Activated T-cell treated with anti-CD3 and anti-CD28 coated beads for 48 hours (primary cell): ENCODE measurements at places on chromosomes 2 and 18.

DNA sequence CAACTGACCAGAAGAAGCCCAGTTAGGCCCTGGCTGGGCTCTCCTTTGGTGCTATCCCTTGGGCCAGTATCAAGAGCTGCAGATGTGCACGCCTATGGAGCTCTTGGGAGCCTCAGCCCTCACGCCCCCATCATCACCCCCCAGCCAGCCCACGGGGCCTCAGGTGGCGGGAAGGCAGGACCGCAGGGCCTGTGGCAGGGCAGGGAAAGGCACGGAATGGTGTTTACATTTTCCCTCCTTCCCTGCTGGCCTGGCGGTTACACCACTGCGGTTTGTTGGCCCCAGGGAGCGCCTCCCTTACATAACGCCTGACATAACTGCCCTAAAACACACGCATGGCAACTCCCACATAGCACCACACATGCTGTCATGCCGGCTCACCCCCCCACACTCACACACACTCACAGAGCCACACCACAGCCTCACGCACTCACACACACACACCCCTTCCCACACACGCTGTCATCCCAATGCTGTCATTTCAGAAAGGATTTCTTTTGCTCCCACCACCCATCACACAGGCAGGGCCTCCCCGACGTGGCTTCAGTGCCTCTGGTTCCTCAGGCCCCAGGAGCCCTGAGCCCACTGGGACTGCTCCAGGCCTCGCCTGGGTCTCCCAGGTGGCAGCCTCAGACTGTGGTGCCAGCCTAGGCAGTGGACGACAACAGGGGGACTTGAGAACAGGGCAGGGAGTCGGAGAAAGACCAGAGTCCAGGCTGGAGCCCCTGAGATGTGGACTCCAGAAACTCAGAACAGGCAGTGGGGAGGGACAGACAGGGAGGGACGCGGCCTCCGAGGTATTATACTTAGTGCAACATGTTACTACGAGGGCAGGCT is 15.7 kb downstream of the ZFP36L2 start:
- no peak for DNase-seq

DNA sequence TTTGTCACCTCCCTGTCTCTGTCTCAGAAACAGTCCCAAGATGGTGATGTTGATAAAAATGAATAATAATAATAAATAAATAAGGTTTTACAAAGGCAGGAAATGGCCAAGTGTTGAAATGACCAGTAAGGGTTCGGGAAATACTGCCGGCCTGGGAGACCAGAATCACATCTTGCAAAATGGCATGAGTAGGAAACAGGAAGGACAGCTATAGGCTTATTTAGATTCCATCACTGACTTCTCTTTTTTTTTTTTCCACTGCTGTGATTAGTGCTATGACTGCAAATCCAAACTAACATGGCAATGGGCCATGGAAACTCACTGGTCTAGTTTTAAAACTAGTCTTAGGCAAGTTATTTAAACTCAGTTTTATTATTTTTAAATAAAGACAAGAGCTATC is 60.6 kb downstream of the SCN1A start:
- DNase-seq = no peak

DNA sequence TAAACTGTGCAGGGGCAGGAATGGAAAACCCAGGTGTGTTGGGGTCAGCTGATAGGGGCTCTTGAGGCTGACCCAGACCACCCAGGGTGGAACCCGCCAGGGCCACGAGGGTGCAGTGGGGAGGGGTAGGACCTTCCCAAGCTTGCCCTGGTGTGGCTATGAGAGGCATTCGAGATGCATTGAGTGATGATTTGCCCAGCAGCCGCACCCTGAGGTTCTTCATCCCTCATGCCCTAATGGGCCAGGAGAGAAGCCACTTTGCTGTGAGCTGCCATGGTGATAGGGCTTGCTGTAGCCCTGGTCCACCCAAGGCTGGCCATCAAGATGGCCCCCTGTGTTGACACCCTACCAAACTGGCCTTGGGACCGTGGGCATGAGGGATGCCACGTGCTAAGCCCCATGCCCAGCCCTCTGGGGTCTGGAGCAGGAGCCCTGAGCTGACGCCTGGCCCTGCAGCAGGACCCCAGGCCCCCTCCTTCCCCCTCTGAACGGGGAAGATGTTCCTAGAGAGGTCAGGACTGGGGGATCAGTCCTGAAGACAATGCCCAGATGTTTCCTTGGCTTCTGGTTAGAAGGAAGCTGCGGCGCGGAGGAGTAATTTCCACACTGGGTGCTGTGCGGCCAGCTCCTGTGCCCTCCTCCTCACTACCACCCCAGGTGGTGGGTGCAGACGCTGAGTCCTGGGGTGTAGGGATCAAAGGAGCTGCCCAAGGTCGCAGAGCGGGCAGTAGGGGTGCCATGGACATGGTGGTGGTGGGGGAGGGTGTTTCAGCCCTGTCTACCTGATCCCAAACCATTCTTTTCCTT is 122.5 kb upstream of the HDAC4 start:
- DNase-seq = no peak

DNA sequence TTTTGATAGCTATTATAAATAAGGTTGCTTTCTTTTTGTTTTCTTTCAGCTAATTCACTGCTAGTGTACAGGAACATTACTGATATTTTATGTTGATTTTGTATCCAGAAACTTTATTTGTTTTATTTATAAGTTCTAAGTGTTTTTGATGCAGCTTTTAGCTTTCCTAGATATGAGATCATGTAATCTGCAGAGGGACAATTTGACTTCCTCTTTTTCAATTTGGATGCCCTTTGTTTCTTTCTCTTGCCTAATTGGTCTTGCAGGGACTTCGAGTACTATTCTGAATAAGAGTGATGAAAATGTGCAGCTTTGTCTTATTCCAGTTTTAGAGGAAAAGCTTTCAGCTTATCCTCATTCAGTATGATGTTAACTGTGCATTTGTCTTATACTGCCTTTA is 643.4 kb upstream of the CDH2 start:
- DNase-seq = no peak

GRCh38 chr18:32553174-32553573 is 82.5 kb upstream of the GAREM1 start:
- no peak for DNase-seq

- no peak for DNase-seq
Measured at GRCh38 chr2:138223319-138223718, 259.0 kb downstream of the HNMT start.

DNA sequence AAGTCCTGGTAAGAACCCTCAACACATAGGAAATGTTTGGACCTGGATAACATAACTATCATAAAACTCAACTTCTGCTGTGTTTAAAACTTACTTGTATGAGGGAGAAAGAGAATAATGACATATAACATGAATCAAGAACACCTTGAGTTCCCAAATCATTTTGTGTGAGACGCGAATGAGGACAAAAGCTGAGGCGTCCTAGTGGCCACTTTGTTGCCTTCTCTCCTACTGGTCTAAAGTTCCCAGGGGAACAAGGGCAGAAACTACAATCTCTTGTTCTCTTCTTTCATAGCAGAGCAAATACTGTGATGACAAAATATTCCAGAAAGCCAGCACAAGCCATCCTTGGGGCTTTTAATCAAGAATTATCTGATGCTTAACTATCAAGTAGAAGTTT is 8.3 kb upstream of the LCT start:
- DNase-seq = no peak

GRCh38 chr2:64086347-64087082 is 57.7 kb downstream of the PELI1 start:
- DNase-seq = no peak

- DNase-seq = no peak
Measured at GRCh38 chr2:20988905-20989304, 55.0 kb downstream of the APOB start.

GRCh38 chr2:225177098-225177497 is 134.8 kb upstream of the DOCK10 start:
- no peak for DNase-seq

- DNase-seq = no peak
Measured at GRCh38 chr2:60268661-60269060, 284.8 kb downstream of the BCL11A start.

DNA sequence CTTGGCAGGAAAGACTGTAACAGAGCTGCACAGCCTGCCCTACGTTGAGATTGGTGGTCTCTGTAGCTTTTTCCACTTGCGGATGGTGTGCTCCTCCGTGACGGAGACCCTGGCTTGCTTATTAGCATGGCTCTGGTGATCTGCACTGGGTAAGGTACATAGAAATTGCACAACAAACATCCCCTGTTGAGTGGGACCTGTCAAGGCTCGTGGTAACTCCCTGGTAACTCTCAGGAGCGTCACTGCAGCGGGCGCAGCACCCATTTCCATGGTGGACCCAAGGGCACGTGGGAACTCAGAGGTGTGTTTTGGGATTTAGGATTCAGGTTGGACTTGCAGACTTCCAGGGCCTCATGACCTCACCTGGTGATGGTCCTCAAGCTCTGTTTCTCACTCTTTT is 1.1 kb downstream of the TRAF3IP1 start:
- no peak for DNase-seq

DNA sequence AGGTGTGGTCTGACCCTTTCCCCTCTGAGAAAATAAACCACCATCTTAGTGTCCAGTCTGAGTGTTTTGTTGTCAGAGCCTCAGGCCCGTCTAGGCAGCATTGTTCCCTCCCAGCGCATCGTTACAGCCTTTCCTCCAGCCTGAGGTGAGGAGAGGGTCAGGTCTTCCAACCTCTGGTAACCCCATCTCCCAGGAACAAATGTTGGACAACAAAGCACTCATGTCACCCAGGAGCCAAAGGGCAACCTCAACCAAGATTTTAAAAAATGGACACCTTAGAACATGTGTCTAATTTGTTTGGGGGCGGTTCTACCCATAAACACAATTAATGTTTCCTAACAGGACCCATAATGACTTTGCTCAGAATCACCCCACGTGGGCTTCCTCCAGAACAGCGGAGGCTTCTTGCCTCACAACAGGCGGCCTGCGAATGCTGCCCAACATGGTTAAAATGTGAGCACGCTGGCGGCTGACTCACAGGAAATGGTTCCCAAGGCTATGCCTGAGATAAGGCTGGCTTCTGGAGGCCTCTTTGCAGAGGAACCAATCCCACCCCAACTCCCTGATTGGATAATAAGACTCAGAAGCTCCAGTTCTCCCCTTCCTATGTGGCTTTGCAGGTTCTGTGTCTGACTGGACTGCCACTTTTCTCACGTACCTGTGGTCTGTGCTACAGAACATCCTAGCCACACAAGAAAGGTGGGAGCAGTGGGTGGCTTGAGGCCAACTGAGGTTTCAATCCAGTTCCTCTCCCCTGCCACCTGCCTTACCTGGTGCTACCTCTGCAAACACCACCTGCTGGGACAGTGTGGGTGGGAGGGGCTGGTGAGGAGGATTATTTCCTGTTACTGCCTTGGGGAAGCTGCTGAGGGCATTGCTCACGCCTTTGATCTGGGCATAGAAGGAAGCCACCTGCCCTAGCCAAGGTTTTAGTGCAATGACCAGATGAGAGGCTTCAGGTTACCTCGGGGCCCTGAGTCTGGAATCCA is 108.8 kb downstream of the B3GNT2 start:
- DNase-seq = peak; percentile 56

GRCh38 chr2:173740639-173741038 is 224.5 kb downstream of the SP3 start:
- no peak for DNase-seq

DNA sequence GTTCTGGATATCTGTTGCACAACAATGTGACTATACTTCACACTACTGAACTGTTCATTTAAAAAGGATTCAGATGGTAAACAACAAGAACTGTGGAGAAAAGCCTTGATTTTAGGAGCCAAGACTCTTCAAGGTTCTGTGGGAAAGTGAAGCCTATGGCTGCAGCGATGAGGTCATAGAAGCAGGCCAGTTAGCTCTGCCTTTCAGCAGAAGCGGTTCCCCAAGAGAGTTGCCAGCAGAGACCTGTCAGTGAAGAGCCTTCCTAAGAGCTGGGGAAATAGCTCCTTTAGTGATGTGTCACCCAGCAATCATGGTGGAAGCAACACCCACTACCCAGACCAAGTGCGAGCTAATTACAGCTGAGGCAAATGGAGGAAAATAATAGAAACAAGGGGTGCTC is 346.5 kb upstream of the ETAA1 start:
- no peak for DNase-seq

DNA sequence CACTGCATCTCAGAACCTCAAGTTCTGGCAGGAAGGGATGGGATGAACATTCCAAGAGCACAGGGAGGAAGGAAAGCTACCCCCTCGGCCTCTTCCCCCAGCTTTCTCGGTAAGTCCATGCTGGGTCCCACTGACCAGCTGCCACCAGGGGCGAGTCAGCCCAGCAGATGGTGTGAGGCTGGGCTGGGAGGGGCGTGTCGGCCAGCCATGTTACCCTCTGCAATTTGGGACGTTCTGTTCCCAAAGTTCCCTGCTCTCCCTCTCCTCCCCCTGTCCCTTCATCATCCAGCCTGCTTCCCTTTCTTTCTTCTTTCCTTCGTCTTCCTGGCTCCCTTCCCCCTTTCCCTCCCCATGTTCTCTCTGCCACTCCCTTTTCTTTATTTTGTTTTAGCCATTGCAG is 74.3 kb upstream of the TNP1 start:
- DNase-seq = no peak

DNA sequence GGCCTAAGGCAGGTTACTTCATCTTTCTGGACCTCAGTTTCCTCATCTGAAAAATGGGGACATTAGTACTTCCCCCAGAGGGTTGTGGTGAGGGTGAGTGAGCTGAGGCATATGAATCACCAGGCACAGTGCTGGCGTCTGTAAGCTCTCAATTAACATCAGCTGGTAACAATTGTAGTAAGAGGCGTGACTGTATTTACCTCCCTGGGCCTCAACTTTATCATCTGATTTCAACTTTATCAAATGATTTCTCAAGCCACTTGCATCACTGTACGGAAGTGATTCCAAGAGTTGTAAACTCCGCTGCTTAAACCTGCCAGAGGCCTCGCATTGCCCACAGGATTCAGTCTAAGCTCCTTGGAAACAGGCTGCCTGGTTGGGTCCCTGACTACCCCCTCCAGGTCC is 53.6 kb upstream of the PKDCC start:
- DNase-seq = no peak

- no peak for DNase-seq
Measured at GRCh38 chr2:189488008-189488310, 46.7 kb downstream of the WDR75 start.

- DNase-seq = no peak
Measured at GRCh38 chr2:174764280-174765255, at the start of gene CHRNA1. CHRNA1 (minus strand) TSS chr2:174764472; CDS start chr2:174764394, 78 bp downstream.

DNA sequence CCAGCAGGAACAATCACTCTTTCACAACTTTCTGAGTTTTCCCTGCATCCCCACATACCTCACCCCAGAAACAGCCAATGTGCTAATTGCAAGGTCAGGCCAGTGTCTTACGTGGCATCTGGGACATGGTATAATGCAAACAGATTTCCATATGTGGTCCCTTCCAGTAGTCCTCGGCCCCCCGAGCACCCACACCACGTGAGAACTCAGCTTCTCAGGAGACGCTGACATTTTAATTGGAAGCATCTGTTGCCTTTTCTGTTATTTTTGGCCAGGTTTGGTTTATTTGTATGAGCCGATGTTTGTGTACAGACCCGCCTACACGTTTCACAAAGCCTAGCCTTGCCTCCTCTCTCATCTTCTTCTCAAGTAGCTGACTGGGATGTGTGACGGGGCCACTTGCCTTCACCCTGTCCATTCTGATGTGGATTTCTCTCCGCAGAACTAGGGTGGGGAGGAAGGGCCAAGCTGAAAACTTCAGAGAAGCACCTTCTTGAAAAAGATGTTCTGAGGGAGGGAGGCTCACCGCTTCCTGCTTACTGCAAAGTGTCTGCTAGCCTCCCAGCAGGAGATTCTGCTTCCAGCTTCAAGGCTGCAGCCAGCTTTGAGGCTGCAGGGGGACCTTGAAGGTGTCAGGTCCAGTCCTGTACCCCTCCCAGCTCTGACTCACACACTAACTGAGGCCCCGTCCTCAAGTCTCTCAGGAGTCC is 109.6 kb upstream of the SLC14A2 start:
- no peak for DNase-seq

GRCh38 chr2:99422599-99422998 is 67.2 kb downstream of the REV1 start:
- no peak for DNase-seq
